ENCODE measurements at places on chromosomes 3 and 15.

GRCh38 chr15:70327856-70328678, 230.3 kb upstream of the TLE3 start:
- no peak for DNase-seq

GRCh38 chr3:183275418-183275817, 22.4 kb downstream of the B3GNT5 start:
- DNase-seq = no peak

GRCh38 chr3:159922861-159923312, 65.7 kb upstream of the IL12A start:
- DNase-seq = no peak

DNA sequence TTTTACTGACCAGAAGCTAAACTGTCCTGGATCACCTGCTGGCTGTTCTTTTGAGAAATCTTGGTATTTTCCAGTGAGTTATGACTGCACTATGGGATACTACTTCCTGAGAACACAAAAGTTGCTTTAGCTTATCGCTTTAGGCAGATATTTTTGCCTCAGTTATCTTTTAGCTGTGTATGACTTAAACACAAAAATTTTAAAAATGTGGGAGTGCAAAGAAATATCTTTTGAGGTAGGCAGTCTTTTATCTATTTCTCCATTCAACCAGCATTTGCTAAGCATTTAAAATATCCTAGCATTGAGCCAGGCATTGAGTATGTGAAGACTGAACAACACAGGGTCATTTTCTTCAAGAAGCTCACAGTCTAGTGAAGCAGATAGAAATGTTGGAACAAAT, 981.9 kb downstream of the FHIT start:
- no peak for DNase-seq

GRCh38 chr3:174438501-174439145, 420.5 kb upstream of the NAALADL2 start:
- DNase-seq = no peak

DNA sequence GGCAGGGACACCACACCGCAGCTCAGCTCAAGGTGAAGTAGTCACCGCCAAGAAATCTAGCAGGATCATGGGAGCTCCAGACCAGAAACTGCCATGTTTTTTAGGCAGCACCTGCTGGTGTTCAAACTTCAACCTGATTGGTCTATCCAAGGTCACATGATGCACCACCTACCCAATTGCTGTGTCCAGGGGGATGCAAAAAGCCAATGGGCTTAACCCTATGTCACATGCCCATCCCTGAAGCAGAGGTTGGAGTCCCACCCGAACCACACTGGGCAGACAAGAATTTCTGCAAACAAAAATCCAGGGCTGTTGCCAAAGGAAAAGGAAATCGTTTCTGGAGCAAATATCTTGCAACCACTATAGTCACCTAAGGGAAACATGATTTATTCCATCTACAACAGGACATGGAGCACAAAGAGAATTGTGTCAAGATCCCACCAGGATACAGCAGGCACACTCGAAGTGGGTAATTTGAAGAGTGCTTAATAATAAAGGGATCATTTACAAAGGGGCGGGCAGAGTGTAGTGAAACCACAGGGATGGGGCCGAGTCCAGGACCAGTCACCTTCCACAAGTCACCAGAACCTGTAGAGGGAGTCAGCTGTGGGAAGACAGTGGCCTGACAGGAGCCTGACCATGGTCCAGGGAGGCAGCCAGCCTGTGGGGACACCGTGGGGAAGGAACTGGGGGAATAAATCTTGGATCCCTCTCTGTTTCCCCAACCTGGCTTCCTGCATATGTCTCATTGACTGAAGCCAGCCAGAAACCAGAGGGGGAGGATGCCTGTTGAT, 34.2 kb upstream of the TSEN2 start:
- DNase-seq = no peak

DNA sequence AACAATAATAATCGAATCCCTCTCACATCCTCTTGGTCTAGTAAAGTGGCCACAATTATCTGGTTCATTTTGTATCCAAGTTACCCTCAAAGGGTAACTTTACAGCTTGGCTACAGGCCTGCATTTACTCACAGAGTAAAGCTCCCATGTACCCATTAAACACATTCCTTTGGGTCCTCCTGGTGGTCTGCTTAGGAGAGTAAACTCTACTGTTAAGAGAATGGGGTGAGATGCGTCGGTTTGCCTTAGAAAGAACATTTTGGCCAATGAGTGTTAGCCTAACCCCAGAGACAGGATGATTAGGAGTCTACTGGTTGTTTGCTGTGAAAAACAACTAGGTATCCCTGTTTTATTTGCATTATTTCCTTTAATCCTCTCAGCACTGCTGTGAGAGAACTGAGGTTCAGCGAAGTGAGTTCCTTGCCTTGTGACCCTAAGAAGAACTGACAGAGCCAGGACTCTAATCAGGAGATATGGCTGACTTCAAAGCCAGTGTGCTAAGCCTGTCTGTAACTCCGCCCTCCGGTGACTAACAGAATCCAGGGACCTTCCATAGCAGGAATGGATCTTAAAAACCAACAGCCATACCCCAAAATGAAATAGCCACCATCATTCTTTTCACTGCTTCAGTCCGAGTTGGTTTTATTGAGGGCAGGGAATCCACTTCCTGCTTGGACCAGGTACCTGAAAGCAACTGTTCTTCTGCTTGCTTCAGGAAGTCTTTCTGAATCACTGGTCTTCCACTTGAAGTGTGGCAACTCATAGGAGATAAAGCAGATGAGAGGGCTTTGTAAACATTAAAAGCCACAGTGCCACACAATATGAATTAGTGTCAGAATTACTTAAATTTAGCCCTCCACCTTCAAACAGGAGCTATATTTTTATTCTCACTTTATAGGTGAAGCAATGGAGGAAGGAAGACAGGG, 317.3 kb upstream of the WNT5A start:
- DNase-seq = no peak
